ENCODE measurements at places on chromosomes 11 and 22.
A peak's percentile ranks its signal among the peaks of the same experiment; 100 is the strongest.

DNA sequence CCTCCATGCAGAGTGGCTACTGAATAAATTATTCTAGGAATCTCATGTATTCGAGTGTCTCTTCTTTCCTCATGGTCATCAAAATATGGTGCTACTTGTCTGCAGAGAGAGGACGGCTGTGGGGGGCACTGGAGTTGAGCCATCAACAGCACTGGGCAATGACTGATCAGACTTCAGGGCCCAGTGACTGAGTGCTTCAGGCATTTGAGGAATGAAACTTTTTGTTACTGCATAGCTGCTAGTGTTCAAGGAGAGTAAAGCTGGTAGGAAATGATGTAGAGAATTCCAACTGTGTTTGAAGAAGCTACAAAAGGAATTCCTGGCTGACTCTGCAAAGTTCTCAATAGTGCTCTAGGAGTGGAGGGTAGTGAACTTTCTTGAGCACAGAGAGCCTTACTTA is 277.7 kb downstream of the CADM1 start:
- no peak for DNase-seq

GRCh38 chr22:48365386-48365785 is 1462.3 kb downstream of the BRD1 start:
- no peak for DNase-seq

DNA sequence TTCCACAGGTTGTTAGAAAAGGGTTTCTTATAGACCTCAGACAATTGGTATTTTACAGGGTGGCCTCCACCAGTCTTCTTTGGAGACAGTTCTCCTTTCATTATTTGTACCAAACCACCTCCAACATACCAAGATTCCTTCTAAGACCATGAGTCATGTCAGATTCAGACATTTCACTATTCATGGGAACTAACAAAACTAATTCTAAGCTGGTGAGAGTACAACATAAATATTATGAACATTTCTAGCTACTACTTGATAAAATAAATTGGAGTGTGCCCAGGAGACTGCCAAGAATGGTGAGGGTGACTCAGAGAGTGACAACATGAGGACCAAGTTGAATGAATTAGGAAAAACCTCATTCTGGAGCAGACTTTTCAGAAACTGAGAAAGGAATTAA is 494.6 kb upstream of the LRRC4C start:
- no peak for DNase-seq

DNA sequence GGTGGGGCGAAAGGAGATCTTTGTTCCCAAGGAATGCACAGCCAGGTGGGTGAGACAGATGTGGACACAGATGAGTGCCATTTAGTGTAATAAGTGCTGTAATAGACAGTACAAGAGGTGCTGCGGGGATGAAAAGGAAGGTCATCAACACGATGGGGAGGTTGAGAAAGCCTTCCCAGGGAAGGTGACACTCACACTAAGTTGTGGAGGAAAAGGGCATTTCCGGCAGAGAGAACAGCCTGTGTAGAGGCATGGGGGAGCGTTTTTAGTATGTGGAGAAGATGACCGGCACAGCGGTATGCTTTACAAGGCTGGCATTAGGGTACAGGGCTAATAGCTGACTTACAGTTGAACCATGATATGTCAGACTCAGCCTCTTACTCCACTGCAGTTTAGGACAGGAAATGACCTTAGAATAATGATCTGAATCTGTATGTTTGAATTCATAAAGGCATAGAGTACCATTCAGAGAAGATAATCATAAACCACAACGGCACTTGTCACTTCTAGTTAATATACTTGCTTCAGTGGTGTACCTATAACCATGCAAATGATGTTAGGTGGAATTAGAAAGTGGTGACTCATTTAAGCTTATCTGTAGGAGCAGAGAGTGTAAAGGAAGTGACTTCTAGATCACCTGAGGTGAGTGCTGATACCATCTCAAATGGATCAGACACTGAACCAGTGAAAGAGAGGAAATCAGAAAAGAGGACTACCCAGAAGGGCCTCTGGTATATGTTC is 60.6 kb downstream of the FAM83F start:
- no peak for DNase-seq

DNA sequence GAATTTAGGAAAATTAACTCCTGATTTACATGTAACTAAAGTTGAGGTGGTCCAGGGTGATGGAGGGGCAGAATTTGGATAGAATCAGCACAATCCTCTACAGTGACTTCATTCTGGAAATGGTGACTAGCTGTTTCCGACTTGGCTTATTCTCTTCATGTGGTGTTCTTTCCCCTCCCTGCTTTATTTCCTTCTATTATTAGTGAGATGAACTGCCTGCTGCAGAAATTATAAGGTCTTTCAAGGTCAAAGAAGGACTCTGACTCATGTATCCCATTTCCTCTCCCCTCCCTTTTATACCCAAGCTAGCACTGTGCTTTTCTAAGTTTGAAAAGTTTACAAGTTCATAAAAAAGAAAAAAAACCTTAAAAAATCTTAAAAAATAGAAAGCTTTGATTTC is 12.2 kb upstream of the MRPL17 start:
- DNase-seq: no peak

DNA sequence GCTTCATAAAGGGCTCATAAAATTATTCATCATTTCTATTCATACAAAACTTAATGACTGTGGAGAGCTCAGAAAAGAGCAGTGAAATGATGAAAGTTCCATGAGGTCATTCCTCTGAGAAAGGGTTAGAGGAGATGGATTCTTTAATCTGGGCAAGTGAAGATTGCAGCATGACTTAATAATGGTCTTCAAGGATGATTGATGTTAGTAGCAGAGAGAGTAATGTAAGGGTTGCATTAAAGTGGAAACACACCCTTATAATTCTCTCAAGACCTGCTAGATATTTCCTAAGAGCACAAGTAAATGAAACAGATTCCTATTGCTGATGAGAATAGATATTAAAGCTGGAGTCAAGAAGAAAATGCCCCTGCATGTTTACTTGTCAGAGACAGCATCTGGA is 711.6 kb upstream of the ANO5 start:
- DNase-seq: no peak

- DNase-seq: peak; percentile 41
These were observed 442 bp downstream of the COPB1 start for GRCh38 chr11:14499178-14499559.

DNA sequence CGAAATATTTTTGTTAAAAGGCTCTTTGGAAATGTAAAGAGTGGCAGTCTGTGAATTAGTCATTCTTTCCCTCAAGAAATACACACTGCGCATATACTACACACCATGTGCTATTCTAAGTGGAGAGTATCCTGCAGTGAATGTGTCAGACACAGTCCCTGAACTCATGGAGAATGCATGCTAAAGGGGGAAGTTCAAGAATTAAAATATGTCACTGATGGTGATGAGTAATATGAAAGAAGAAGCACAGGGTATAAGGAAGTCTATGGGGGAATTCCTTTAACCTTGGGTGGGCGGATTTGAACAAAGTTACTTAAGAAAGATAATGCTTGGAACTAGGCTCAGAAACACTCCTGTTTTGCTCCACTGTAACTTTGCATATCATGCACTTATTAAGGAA is 153.0 kb downstream of the LRRC4C start:
- DNase-seq: no peak

- no peak for DNase-seq
These were observed 46.8 kb downstream of the ATXN10 start for GRCh38 chr22:45718391-45718790.

DNA sequence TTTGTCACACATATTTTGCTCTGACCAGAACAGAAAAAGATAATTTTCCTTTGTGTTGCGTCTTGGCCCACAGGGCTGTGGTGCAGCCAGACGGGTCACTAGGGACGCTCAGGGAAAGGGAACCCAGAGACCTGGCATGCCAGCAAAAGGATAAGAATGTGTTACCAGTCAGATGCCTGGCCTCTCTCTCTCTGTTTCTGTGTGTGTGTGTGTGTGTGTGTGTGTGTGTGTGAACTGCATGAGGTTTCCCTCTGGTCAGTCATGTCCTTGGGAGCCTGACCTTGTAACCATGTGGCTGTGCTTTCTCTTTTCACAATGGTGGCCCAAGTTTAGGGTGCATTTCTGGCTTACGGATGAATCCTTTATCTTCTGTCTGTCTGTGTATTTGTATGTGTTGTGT is 25.4 kb downstream of the CCKBR start:
- no peak for DNase-seq

DNA sequence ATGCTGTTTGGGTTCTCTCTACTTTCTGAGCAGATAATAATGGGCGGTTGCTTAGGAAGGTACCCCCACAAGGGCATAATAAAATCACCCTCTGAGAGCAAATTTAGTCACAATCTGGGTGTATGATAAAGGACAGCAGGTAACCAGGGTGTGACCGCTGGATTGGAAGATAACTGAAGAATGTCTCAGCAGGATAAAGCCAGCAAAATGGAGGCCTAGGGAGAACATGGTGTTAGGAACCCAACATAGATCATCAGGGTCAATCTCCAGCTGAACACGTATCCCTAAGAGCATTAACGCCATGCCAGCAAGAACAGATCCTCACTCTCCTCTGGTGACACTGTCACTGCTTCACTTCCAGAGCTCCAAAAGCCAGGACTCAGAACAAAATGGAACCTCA is 64.5 kb upstream of the SCUBE2 start:
- no peak for DNase-seq

DNA sequence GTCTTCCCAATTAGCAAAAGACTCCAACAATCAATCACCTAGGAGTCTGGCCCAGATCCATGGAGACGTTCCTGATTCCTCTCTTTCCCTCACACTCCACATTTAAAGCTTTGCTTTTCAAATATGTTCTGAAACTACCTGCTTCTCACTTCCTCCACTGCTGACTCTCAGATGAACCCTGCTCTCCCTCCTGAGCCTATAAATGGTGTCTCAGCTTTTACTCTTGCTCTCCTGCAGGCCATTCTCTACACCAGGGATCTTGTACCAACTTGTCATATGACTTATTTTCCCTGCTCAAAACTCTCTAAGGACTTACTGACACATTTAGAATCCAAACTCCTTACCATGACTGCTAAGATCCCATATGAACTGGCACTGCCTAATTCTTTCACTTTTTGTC is 138.4 kb upstream of the DDI1 start:
- no peak for DNase-seq

Measured in activated naive CD8-positive, alpha-beta T cell treated with anti-CD3 and anti-CD28 coated beads, Interleukin-2, amount 50 U/mL, for 24 hours (primary cell).